Activated CD8-positive, alpha-beta T cell treated with anti-CD3 and anti-CD28 coated beads for 36 hours (primary cell): ENCODE measurements at places on chromosomes 2 and 18. TPM values are rescaled to one million over a fixed set of nuclear protein-coding genes. Genes with fewer than 3 reads are reported as not detected.
A peak's percentile ranks its signal among the peaks of the same experiment; 100 is the strongest.

Gene MEP1B
- total RNA-seq, result not detected

DNA sequence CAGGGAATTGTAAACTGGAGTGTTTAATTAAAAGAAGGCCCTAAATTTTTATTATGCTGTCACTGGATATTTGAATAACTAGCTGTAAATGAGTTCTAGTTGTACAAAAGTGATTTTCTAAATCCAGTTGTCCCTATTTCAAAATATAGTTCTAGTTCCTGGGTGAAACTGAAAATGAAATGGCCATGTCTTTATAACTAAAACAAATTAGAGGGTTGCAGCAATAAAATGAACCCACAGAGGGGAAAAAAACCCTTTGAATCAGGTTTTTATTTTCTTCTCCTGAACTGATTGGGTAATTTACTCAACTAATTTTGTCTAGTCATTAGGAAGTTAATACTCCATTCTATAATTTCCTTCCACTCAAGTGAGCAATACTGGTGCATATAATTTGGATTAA lies 55.6 kb upstream of the MAP4K3 start:
- peaks cover 30% of the 10 kb centered on the region for H3K4me1 ChIP-seq
- peaks cover 8% of the 10 kb centered on the region for H3K36me3 ChIP-seq
- DNase-seq, result no peak
- peak overlapping the region; percentile 84 for H3K27ac ChIP-seq
- peaks cover 2% of the 10 kb centered on the region for H3K27me3 ChIP-seq
- H3K4me3 ChIP-seq, result no peak overlapping the region

Gene CCL20
- 7.5 TPM for total RNA-seq

Gene DSG4
- not detected for total RNA-seq

DNA sequence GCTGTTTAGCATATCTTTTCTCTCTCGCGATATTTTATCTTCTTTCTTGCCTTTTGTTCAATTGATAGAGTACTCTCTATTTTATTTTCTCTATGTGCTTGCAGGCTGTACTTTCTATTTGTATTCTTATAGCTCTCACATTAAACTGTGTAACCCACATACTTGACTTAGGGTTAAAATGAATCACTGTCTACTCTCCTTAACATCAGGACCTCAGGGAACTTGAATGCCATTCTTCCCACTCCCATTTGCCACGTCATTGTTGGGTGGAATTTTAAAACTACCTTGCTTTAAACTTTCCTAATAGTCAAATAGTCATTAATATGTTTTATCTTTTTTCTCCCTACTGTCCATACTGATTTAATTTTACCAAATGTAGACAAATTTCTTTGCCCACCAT lies 269.7 kb downstream of the ALPK2 start:
- H3K4me3 ChIP-seq, result no peak overlapping the region
- no peaks in the 10 kb centered on the region for H3K36me3 ChIP-seq
- H3K27ac ChIP-seq, result no peak overlapping the region

DNA sequence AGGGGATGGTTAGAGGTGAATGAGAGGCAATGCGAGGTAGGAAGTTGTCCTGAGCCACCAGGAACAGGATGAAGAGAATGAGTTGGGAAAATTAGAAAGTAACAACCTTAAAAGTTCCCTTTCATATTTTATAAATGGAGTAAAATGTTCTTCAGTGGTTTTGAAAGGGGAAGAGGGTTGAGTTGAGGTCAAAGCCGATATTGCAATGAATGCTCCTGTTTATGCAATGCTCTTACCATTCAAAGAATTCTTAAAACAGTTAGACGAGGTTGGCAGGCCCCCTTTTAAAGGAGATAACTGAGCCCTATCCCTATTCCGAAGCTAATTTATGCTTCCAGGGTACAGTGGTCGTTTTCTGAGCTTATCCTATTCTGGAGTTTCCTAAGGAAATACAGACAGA lies 2110.3 kb upstream of the CELF4 start:
- no peaks in the 10 kb centered on the region for H3K27me3 ChIP-seq
- no peak overlapping the region for H3K27ac ChIP-seq
- DNase-seq, result no peak
- no peaks in the 10 kb centered on the region for H3K4me1 ChIP-seq
- no peak overlapping the region for H3K4me3 ChIP-seq

GRCh38 chr2:218369330-218369729 lies 12.7 kb downstream of the CATIP start:
- no peak for DNase-seq
- peaks cover 16% of the 10 kb centered on the region for H3K4me1 ChIP-seq
- H3K27ac ChIP-seq, result no peak overlapping the region
- H3K4me3 ChIP-seq, result no peak overlapping the region
- H3K27me3 ChIP-seq, result peaks cover 1% of the 10 kb centered on the region
- H3K36me3 ChIP-seq, result no peaks in the 10 kb centered on the region

DNA sequence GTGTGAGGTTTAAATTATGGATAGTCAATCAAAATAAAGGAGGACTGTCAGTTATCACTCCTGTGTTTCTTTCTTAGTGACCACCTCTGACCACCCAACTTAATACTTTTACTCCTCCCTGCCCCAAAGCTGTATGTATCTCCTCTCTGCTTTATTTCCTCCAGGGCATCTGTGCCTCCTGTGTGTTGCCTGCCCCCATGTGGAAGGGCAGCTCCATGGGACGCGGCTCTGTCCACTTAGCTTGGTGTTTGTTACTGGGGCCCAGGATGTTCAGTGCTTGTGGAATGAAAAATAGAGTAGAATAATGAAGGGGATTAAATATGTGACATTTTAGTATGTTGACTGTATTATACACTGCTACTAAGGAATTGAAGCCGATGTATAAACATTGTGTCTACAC lies 9.8 kb downstream of the ACP1 start:
- H3K27me3 ChIP-seq, result no peaks in the 10 kb centered on the region
- H3K4me3 ChIP-seq, result no peak overlapping the region
- H3K4me1 ChIP-seq, result peaks cover 25% of the 10 kb centered on the region
- no peak overlapping the region for H3K27ac ChIP-seq

Gene MYCN
- 0.22 TPM for total RNA-seq

GRCh38 chr2:106232638-106233349 lies 38.7 kb upstream of the UXS1 start:
- no peaks in the 10 kb centered on the region for H3K4me1 ChIP-seq
- no peak overlapping the region for H3K4me3 ChIP-seq
- no peak overlapping the region for H3K27ac ChIP-seq
- H3K27me3 ChIP-seq, result no peaks in the 10 kb centered on the region
- no peak for DNase-seq

DNA sequence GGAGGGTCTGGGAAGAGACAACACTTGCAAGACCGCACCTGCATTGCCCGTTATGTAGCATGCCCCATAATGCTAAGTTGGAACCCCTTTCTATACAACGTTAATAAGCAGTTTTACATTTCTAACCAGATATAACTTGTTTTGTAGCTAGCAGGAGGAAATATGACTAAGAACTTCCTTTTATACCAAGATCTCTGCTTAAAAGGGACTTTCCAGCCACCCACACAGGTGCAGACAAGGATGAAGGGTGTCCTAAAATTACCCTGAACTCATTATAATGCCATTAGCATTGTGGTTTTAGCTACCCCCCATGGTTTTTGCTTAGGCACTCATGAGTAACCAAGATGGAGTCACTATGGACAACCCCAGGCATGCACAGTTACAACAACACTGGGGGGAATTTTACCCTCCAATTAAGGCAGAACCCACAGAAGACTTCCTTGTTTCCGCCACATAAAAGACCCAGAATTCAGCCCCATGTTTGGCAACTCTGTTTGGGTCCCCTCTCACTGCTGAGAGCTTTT lies 362.8 kb downstream of the CBLN2 start:
- H3K27ac ChIP-seq, result no peak overlapping the region
- H3K4me1 ChIP-seq, result peaks cover 10% of the 10 kb centered on the region
- DNase-seq, result peak; percentile 51
- no peak overlapping the region for H3K4me3 ChIP-seq
- no peaks in the 10 kb centered on the region for H3K36me3 ChIP-seq

GRCh38 chr2:145018502-145018901 lies 498.6 kb upstream of the ZEB2 start:
- H3K27me3 ChIP-seq, result peaks cover 2% of the 10 kb centered on the region
- no peaks in the 10 kb centered on the region for H3K4me1 ChIP-seq
- H3K36me3 ChIP-seq, result no peaks in the 10 kb centered on the region
- H3K27ac ChIP-seq, result no peak overlapping the region

DNA sequence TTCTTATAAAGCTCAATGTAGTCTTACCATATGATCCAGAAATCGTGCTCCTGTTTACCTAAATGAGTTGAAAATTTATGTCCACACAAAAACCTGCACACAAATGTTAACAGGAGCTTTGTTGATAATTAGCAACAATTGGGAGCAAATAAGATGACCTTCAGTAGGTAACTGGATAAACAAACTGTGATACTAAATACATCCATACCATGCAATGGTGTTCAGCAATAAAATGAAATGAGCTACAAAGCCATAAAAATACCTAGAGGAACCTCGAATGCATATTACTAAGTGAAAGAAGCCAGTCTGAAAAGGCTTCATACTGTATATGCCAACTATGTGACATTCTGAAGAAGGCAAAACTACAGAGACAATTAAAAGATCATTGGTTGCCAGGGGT lies 185.6 kb upstream of the HNRNPA3 start:
- no peaks in the 10 kb centered on the region for H3K4me1 ChIP-seq
- peaks cover 2% of the 10 kb centered on the region for H3K27me3 ChIP-seq
- DNase-seq, result no peak
- no peak overlapping the region for H3K27ac ChIP-seq
- H3K4me3 ChIP-seq, result no peak overlapping the region

- H3K36me3 ChIP-seq, result peaks cover 1% of the 10 kb centered on the region
- peaks cover 2% of the 10 kb centered on the region for H3K27me3 ChIP-seq
- H3K4me3 ChIP-seq, result no peak overlapping the region
- DNase-seq, result no peak
- H3K27ac ChIP-seq, result no peak overlapping the region
Observed at GRCh38 chr2:172373766-172374165, 53.6 kb upstream of the ITGA6 start.

Gene RIT2
- not detected for total RNA-seq

- no peaks in the 10 kb centered on the region for H3K4me1 ChIP-seq
- DNase-seq, result no peak
- no peak overlapping the region for H3K27ac ChIP-seq
- H3K27me3 ChIP-seq, result no peaks in the 10 kb centered on the region
- no peaks in the 10 kb centered on the region for H3K36me3 ChIP-seq
- H3K4me3 ChIP-seq, result no peak overlapping the region
Observed at GRCh38 chr2:153971855-153972254, 100.1 kb downstream of the GALNT13 start.

Gene SIX3
- total RNA-seq, result not detected

- peaks cover 14% of the 10 kb centered on the region for H3K4me1 ChIP-seq
- peaks cover 4% of the 10 kb centered on the region for H3K36me3 ChIP-seq
- no peaks in the 10 kb centered on the region for H3K27me3 ChIP-seq
- no peak for DNase-seq
- H3K27ac ChIP-seq, result peak overlapping the region; percentile 60
Observed at GRCh38 chr2:113967272-113967671, 77.4 kb downstream of the ACTR3 start.

Gene SULT1C4
- total RNA-seq, result not detected

GRCh38 chr2:20487392-20488174 lies 40.7 kb downstream of the RHOB start:
- no peak for DNase-seq
- no peak overlapping the region for H3K4me3 ChIP-seq
- H3K4me1 ChIP-seq, result no peaks in the 10 kb centered on the region

DNA sequence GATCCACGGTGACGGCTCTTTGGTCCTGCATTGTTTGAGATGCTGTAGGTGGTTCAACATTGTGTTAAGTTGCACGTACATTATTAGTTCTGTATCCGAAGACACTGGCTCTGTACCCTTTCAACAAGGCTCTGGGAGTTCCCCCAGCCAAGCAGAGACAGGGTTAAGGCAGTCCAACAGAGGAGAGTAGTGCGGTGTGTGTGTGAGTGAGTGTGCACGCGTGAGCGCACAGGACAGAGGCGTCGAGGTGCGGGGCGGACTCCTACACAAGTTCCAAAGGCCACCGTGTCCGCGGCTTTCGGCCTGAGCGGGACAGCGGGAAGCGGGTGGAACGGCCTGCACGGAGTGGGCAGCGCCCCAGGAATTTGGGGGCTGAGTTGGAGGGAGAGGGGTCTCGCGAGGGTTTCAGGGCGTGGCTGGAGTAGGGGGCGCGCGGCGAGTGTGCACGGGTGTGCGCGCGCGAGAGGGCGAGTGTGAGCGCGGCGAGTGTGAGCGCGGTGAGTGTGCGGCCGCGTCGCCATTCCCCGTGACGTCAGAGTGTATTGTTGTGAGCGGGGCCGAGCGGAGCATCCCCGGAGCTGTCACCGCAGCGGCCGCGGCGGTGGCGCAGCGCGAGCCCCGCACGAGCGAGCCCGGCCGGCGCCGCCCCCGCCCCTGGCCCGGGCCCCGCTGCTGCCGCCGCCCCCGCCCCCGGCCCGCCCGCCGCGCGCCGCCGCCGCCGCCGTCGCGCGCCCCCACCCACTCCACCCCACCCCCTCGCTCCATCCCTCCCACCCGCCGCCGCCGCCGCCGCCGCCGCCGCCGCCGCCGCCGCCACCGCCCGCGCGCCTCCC lies at the start of gene ASXL3:
Gene ASXL3, plus strand, starts transcription at position 535 of the 833 bp plus-strand sequence. CDS start 413 bp downstream, outside the sequence.
- H3K36me3 ChIP-seq, result peaks cover 5% of the 10 kb centered on the region
- peaks cover 4% of the 10 kb centered on the region for H3K4me1 ChIP-seq
- peak within 1 kb of the TSS; percentile 58 for H3K4me3 ChIP-seq
- no peak within 1 kb of the TSS for H3K27ac ChIP-seq
- H3K27me3 ChIP-seq, result peaks cover 21% of the 10 kb centered on the region
- no peak for DNase-seq

DNA sequence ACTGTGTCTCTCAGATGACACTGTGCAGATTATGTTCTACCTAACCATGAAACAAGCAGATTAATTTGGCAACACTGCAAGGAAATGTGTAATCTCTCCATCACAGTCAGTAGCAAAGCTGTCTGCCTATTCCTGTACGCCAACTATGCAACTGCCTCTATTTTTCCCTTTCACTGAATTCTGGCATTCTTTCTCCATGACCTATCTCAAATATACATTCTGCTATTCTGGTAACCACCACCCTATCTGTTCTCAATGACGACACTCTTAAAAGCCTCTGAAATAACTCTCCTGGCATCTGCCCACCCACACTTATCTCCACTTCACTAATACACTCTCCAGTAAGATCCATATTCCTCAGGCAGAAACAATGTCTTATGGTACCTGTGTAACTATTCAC lies 78.7 kb downstream of the ABCA12 start:
- DNase-seq, result no peak
- H3K27ac ChIP-seq, result no peak overlapping the region
- no peaks in the 10 kb centered on the region for H3K27me3 ChIP-seq
- no peaks in the 10 kb centered on the region for H3K36me3 ChIP-seq
- H3K4me3 ChIP-seq, result no peak overlapping the region

- no peak overlapping the region for H3K27ac ChIP-seq
- no peaks in the 10 kb centered on the region for H3K36me3 ChIP-seq
Observed at GRCh38 chr2:235538144-235538639, 44.3 kb downstream of the AGAP1 start.

- H3K27me3 ChIP-seq, result no peaks in the 10 kb centered on the region
- H3K27ac ChIP-seq, result no peak overlapping the region
- no peaks in the 10 kb centered on the region for H3K36me3 ChIP-seq
- no peak overlapping the region for H3K4me3 ChIP-seq
Observed at GRCh38 chr2:166802475-166802874, 85.8 kb upstream of the XIRP2 start.

GRCh38 chr2:235939471-235939870 lies 228.7 kb downstream of the GBX2 start:
- H3K4me3 ChIP-seq, result no peak overlapping the region
- H3K27me3 ChIP-seq, result peaks cover 5% of the 10 kb centered on the region
- DNase-seq, result no peak
